NCI-H187 (cell line): ENCODE measurements at places on chromosomes 11 and 22.
A peak's percentile ranks its signal among the peaks of the same experiment; 100 is the strongest.

GRCh38 chr11:78268591-78269410 is 80.1 kb downstream of the USP35 start:
- DNase-seq = no peak

DNA sequence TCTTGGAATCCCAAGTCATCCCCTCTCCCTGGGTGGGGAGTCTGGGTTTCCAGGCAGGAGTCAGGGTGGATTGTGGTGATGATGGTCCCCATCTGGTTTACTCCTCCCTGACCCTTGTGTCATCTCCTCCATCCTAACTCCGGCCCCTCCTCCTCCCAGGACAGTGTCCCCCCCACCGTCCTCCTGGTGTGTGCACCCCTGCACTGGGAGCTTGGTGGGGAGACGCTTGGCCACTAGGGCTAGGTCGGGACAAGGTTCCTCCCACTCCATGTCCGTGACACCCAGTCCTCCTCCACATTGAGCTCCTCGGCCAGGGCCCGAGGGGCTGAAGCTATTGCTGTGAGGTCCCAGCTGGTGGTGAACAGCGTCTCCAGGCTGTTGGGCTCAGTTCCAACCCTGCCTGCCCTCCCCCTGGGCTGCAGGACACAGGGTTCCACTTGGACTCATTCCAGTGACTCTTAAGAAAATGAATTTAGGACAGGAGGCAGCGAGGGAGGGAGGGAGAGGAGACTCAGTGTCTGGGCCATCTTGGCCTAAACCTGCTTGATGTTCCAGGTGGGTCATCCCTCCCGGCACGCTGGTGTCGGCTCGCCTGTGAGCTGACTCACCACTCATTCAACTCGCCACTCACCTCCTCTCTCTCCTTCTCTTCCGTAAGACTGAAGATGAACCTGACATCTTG is 433.2 kb downstream of the TBC1D22A start:
- DNase-seq = no peak

- no peak for DNase-seq
Observed at GRCh38 chr11:41237382-41237781, 222.1 kb downstream of the LRRC4C start.

- DNase-seq = no peak
Observed at GRCh38 chr11:121282386-121282785, 10.2 kb upstream of the SC5D start.

DNA sequence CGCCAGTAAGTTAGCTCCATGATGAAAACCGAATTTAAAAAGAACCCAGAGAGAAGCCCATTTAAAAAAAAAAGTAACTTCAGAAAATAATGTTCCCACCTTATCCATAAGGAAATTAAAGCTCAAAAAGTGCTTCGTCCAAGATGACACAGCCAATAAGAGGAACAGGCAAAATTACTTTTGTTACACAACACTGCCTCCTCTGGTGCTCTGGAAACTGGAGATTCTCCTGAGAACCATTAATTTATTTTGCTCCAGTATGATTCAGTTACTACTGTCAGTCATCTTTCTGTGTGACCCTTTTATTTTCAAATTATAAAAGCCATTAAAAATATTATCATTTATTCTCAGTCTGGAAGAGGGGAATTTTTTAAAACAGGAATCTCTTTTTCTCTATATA is 2.0 kb downstream of the IFT27 start:
- no peak for DNase-seq

- no peak for DNase-seq
Observed at GRCh38 chr11:99535819-99536218, 515.1 kb downstream of the CNTN5 start.

DNA sequence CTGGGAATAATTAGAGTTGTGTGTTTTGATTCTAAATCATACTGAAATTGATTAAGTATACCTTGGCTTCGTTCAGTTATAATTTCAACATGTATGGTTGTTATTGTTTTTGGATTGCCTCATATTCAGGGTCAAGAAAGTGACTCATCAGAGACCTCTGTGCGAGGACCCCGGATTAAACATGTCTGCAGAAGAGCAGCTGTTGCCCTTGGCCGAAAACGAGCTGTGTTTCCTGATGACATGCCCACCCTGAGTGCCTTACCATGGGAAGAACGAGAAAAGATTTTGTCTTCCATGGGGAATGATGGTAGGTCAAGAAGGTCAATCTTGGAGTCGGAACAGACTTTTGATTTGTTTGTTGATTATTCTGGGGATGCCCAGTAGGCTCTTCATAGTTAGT is 40.4 kb downstream of the KMT2A start:
- no peak for DNase-seq

DNA sequence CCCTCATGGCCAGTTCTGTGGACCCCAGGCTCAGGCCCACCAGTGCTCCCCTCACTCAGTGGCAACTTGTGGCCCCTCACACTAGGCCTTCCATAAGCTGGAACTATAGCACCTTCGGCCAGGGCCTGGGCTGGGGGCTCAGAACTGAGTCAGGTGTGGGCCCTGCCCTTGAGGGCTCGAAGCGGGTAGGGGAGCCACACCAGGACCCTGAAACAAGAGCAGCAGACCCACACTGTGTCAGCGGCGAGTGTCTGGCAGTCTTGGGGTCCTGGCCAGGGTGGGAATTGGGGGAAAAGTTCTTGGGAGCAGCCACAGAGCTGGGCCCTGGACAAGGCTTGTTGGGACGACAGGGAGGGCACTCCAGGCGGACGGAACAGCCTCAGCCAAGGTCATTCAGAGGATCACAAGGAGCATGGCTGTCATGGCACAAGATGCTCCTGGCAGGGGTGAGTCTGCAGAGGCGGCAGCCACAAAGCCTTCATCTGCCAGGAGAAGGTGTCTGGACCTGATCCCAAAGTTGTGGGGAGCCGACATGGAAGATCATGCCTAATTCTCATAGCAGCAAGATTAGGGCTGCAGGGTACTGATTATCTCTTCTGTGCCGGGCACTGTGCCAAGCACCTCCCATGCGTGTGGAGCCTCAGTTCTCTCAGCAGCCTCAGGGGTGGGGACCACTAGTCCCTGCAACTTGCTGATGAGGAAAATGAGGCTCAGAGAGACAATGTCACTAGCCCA is 50.7 kb downstream of the SHISAL1 start:
- no peak for DNase-seq

- DNase-seq = no peak
Observed at GRCh38 chr22:33447733-33448132, 389.6 kb upstream of the SYN3 start.

GRCh38 chr11:4059424-4059823 is 35.2 kb upstream of the RRM1 start:
- DNase-seq = no peak

DNA sequence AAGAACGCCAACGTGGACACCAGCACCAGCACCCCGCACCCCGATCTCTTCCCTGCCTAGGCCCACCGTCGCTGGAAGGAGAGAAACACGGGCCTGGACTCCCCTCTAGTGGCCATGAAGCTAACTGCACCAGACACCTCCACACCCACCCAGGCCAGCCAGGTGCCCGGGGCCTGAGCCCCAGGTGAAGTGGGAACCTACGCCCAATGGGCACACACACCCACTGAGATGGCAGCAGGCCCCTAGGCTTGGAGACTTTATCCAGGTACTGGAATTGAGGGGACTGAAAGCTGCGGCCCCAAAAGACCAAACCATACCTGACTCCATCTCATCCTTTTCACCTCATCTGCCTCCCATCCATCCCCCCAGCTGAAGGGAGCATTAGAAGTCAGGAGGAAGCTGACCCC is 81.0 kb downstream of the BUD13 start:
- no peak for DNase-seq

DNA sequence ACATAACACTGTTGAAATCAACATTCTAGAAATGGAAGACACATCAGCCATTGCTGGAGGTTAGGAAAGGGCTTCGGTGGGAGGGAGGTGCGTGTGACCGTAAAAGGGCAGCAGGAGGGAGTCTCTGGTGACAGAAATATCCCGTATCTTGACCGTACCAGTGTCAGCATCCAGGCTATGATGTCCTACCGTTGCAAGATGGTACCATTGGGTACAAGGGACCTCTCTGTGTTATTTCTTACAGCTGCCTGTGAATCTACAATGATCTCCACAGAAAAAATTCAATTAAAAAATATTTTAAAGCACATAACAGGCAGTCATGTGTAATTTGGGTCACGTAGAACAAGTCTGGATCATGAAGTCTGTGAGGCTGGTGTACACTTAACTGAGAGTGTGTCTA is 27.4 kb upstream of the SEPTIN5 start:
- no peak for DNase-seq

GRCh38 chr22:44449061-44449682 is 48.9 kb downstream of the RTL6 start:
- DNase-seq = no peak

- no peak for DNase-seq
Observed at GRCh38 chr22:26977741-26978376, 320.5 kb downstream of the MIAT start.

- no peak for DNase-seq
Observed at GRCh38 chr11:66768818-66769217, 39.8 kb upstream of the SPTBN2 start.

GRCh38 chr11:113991718-113992458 is 17.0 kb downstream of the HTR3A start:
- DNase-seq = peak; percentile 74

DNA sequence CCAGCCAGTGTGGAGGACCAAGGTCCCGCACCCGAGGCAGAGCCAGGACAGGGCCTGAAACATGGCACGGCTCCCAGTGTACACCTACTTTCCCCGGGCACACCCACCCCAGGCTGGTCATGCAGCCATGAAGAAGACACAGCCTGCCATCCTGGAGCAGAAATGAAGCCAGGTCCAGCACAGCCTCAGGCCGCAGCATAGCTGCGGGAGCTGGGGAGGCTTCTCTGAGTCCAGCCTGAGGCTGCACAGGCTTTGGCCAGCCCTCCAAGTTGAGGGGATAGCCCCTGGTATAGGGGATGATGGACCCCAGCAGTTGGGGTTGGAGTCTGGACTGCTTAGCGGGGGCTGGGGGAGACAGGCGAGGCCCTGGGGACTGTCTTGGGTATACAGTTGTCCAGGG is 2.9 kb upstream of the HDAC10 start:
- DNase-seq = no peak

- no peak for DNase-seq
Observed at GRCh38 chr11:130094614-130095013, 24.9 kb downstream of the APLP2 start.

GRCh38 chr11:95456714-95457491 is 225.9 kb upstream of the SESN3 start:
- DNase-seq = no peak

DNA sequence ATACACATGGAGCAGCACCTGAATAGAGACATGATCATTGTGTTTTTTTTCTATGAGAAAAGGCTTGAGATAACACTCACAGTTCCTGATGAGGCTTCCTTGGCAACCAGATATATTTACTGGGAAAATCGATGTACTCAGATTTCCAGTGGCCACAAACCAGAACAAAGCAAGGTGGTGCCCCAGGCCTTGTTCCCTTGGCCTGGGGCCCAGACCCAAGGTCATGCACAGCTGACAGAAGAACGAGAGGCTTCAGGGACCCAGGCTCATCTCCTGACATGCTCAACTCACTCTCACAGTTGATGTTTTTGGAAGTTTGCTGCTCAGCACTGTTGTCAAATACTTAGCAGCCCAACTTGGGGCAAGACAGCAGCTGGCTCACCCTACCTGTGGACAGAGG is 281.8 kb downstream of the NTM start:
- DNase-seq = no peak

GRCh38 chr22:32801537-32802236 is at the start of gene TIMP3:
TSS of gene TIMP3 (plus strand) at chr22:32801705. CDS start at chr22:32802002, 297 bp downstream.
- no peak for DNase-seq

GRCh38 chr11:66983275-66983924 is 8.3 kb downstream of the C11orf86 start:
- DNase-seq = no peak

GRCh38 chr11:117884994-117885393 is 8.5 kb upstream of the FXYD6 start:
- DNase-seq = no peak

DNA sequence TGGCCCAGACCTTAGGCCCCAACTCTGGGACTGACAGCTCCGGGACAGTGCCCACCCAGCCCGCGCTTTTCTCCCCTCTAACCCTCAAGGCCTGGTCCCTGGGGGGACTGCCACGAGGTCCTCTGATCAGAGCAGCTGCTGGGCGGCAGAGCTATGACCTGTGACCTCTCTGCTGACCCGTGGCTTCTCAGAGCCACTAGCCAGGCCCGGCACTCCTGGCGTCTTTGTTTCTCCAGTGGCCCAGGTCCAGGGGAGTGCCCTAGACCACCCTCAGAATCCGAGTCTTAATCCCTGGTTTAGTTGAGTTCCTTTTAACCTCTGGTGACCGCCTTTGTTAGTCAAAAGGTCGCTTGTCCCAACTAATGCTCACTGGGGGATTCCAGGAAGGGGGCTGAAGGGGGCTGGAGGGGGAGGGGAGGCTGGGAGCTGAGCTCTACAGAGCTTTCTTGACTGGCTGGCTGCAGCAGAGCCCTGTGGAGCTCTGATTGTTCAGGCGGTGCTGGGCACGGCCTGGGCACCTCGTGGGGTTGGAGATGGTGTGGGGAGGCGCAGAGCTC is 1.2 kb downstream of the FBLN1 start:
- no peak for DNase-seq

GRCh38 chr11:8016440-8016839 is 29.3 kb downstream of the EIF3F start:
- no peak for DNase-seq

GRCh38 chr22:37079158-37079557 is 27.6 kb downstream of the KCTD17 start:
- DNase-seq = no peak

GRCh38 chr11:82734120-82734479 is 436 bp upstream of the FAM181B start:
- DNase-seq = no peak

DNA sequence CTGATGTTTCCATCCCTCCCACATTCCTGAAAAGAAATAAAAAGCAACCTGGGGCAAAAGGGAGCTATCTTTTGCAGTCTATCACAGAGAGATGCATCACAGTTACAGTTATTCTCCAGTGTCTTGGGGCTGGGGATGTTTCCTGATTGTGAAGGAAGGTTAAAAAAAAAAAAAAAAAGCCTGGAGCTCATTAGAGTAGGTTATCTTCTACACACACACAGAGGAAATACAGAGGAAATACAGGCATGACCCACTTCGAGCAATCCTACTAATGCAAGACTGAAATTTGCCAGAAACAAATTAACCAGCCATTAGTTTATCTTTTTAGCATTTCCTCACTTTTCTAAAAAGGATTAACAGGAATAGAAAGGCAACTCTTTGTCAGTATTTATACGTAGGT is 89.4 kb upstream of the CLMP start:
- DNase-seq = no peak

DNA sequence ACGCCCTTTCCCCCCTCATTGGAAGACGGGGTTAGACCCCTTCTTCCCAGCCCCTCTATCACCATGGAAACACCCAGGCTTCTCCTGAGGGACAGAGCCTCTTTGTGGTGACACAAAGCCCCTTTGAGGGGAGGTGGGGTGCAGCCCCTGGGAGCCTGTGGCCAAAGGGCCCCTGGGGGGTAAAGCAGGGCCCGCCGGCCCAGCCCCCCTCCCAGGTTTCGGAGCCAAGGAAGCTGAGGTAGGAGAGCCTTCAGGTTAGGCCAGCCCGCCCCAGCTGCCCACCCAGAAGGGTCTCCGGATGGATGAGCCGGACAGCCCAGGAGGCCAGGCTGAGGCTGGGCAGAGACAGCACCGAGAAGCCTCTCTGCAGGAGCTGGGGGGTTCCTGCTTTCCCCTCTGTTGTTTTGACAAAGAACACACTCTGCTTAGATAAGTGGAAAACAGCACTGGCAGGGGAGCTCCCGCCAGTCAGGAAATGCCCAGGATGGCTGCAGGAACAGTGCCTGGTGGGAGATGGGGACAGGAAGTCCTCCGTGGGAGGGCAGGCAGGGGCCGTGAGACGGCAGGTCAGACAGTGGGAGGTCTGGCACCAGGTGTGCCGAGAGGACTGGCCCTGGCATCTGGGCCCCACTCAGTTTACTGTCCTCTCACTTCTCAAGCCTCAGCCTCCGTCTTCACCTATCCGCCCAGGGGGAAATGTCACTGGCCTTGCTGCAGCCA is 18.2 kb downstream of the ARVCF start:
- no peak for DNase-seq
